ENCODE measurements at places on chromosomes 7 and 10.

GRCh38 chr7:141549582-141549981, 1.6 kb upstream of the AGK start:
- no peaks in the 10 kb centered on the region for H3K36me3 ChIP-seq
- no peak for DNase-seq
- H3K27me3 ChIP-seq, result no peaks in the 10 kb centered on the region
- H3K4me3 ChIP-seq, result peak overlapping the region; percentile 61
- no peak overlapping the region for H3K27ac ChIP-seq

DNA sequence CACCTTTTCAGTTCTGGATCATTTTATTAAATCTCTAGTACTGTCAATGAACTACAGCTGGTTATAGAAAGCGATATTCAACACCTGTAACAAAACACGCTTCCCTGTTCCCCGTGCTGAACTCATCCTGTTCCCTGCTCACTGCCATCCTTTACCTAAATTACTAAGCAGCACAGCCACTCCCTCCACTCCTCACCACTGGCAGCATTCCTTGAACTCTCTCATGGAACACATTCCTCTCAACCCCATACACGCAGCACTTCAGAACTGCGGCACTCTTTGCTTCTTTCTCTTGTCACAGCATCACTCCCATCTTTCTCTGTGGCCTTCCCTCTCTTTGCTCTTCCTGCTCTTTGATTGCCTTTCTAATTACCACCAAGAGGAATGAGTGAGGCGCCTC, 27.4 kb downstream of the RELN start:
- no peak for DNase-seq
- H3K4me1 ChIP-seq, result no peaks in the 10 kb centered on the region
- no peak overlapping the region for H3K4me3 ChIP-seq
- no peaks in the 10 kb centered on the region for H3K36me3 ChIP-seq
- no peak overlapping the region for H3K27ac ChIP-seq

- no peak overlapping the region for H3K27ac ChIP-seq
- H3K4me3 ChIP-seq, result no peak overlapping the region
- no peak for DNase-seq
Observed at GRCh38 chr7:45726883-45727282, 146.0 kb downstream of the CCDC201 start.

DNA sequence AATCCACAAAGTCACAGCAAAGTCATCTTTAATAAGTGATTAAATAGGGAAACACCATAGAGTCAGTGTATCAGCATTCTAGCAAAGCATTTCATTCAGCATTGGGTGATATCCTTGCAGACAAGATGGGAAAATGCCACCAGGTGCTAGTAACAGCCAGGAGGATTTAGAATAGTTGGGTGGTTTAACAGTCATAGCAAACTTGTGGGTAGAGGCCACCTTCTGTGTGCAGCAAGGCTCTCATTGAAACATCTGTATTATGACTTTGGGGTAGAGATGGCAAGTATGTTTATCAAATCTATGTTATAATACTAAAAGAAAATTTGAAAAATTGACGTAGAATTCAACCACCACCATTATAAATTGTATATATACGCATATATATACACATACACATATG, 26.4 kb upstream of the ADO start:
- H3K4me1 ChIP-seq, result no peaks in the 10 kb centered on the region
- H3K27me3 ChIP-seq, result peaks cover 8% of the 10 kb centered on the region
- H3K27ac ChIP-seq, result no peak overlapping the region
- DNase-seq, result no peak

- no peaks in the 10 kb centered on the region for H3K36me3 ChIP-seq
- no peak overlapping the region for H3K27ac ChIP-seq
Observed at GRCh38 chr10:110793886-110794285, 77.8 kb upstream of the PDCD4 start.

DNA sequence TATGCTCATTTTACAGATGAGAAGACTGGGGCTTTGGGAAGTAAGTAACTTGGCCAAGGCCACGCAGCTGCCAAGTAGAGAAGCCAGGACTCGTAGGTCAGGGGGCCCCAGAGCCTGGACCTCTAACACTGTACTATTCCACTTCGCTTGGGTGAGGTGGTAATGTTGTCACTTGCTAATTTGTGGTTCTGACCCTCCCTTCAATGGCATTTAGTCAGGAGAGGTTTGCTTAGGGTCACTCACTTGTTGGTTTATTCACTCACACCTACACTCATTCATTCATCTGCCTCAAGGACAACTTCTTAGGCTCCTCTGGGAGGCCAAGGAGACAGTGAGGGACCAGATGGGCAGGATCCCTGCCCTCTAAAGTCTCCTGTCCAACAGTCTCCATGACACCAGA, 21.3 kb downstream of the BTBD16 start:
- no peak for DNase-seq
- no peak overlapping the region for H3K4me3 ChIP-seq
- H3K27me3 ChIP-seq, result no peaks in the 10 kb centered on the region
- H3K27ac ChIP-seq, result peak overlapping the region; percentile 98

DNA sequence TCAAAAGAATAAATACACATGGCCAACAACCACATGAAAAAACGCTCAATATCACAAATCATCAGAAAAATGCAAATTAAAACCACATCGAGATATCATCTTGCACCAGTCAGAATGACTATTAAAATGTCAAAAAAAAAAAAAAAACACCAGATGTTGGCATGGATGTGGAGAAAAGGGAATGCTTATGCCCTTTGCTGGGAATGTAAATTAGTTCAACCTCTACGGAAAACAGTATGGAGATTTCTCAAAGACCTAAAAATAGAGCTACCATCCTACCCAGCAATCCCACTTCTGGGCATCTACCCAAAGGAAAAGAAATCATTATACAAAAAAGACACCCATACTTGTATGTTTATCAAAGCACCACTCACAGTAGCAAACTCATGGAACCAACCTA, 45.0 kb upstream of the DIP2C start:
- H3K36me3 ChIP-seq, result no peaks in the 10 kb centered on the region
- peaks cover 15% of the 10 kb centered on the region for H3K27me3 ChIP-seq
- DNase-seq, result no peak
- no peak overlapping the region for H3K27ac ChIP-seq
- H3K4me3 ChIP-seq, result no peak overlapping the region
- no peaks in the 10 kb centered on the region for H3K4me1 ChIP-seq
